Suppressor macrophage treated with lipopolysaccharide for 4 hours (primary cell): ENCODE measurements at places on chromosomes 2 and 18.

DNA sequence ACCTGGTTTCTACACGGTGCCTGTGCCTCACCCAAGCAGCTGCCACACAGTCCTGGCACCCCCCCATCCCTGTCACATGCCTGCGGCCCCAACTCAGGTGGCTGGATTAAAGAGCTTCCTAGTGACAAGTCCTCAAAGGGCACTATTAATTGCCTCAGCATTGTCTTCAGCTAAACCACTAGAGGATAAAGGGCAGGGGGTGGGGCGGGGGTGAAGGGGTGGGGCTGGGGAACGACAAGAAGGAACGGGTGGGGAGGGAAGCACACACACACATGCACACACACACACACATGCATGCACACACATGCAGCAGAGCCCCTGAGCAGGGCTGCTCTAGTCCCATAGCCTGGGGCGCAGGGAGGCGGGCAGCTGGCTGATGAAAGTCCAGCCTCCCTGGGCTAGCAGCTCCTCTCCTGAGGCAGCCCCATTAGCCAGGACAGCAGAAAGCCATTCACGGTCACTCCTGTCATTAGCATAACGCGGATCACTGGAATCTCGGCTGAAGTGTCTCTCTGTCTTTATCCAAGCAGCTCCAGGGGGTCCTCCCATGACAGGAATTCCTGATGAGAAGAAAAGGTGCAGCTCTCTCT, 7.4 kb upstream of the TEX261 start:
- DNase-seq, result no peak

DNA sequence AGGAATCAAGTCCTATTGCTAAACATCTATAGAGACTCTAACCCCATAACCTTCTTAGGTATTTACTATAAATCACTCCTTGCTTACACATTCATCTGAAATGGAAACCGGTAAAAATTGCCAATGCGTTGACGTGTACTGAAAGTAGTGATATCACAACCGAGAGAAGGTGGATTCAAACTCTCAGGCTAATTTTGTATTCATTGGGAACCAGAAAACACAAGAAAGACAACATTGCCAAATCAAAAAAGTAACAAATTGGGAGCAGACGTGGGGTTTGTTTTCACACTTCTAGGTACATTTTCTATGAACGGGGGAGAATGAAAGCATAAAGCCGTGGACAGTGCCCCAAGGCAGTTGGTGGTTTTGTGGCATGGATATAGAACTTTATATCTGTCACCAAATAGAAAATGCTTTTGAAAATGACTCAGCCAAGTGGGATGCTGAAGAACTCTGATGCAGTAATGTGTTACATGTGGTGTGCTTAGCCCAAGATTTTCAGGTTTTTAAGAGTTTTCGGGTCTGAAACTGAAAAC, 155.1 kb upstream of the RASGRP3 start:
- DNase-seq, result no peak

DNA sequence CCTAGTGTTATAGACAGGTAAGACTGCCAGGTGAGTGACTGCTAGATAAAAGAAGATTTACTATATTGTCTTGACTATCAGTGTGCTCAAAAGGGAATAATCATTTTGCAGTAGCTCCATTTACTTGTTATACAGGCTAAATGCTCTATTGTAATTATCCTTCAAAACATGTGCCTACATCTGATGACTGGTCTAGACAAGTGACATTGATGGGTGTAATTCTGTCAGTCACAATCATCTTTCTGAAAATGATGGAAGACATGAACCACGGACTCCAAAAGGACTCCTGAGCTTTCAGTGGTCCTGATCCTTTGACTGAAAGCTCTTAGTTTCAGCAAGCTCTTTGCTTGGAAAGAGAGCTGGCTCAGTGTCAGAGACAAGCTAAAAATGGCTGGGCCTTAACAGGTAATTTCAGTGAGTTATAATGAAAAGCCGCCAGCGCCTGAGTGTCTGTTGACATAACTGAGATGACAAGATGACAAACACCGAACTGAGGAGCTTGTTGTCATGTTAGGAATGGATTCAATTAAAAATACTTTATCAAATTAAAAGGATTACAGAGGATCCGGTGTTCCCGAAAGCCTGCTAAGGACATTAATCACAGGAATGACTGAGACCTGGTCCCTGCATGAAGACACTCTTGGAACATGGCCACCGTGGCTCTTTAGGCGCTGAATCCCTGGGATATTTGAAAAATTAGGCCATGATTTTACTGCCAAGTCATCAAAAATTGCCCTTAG, 141.7 kb downstream of the CMPK2 start:
- DNase-seq, result no peak

DNA sequence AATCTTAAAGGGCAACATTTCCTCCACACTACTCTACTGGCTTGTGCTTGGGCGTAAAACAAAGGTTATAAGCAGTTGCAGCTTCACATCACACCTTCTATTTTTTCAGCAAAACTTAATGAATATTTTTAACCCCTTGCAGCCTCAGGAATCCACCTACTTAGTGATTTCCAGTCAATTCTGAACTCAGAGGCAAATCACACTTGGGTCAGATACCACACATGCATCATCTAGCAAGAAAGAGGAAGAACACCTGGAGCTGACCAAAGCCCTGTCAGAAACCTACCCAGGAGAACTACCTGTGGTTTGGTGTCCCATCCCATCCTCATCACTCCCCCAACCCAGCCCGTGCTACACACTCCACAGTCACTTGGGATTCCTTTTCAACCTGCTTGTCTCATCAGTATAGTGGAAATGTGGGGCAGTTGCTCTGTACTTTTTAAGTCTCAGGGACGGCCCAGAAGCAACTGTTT, 25.5 kb downstream of the PIAS2 start:
- no peak for DNase-seq

DNA sequence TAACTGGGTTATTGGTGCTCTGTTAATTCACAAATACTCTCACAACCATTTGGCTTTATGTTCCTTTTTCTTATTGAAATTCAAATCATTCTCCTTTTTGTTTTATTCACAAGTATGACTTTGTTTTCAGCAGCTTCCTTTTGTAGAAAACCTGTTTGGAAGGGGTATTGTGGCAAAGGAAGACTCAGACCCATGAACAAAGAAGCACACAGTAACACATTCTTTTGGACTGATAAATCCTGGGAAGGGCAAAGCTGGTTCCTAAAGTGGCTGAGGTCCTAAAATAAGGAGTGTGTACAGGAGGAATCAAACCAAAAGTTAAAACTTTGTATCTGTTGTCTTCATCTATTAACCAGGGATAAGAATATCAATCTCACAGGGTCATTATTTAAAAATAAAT, 374.7 kb upstream of the FIGN start:
- DNase-seq, result no peak

DNA sequence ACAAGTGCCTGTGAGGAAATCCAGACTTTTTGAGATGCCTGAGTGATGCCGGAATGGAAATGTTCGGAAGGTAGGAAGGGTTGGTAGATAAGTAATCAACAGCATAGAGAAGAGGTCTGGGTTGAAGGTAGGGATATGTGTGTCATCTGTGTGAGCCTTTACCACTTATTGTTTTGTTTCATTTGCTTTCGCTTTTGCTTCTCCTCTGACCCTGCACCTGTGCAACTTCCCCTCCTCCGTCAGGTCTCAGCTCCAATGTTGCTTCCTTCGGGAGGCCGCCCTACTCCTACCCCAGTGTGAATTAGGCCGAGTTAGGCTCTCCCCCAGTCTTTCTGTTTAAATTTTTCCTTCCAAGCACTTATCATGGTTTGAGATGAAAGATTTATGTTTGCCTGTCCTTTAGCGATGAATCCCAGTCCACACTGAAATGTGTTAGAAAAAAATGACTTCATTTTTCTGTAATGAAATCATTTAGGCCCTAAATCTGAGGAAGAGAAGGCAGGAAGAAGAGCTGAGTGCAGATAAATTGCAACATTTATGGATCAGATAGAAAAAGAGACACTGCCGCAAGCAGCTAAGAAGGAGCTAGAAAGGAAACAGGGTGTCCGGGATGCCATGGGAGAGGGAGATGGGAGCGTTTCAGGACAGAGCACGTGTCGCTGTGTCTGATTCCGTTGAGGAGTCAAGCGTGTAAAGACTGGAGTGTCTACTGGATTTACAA, 139.6 kb upstream of the PELI1 start:
- DNase-seq, result peak; percentile 43

- peak; percentile 30 for DNase-seq
Observed at GRCh38 chr2:190996338-190996946, 17.5 kb downstream of the STAT1 start.

DNA sequence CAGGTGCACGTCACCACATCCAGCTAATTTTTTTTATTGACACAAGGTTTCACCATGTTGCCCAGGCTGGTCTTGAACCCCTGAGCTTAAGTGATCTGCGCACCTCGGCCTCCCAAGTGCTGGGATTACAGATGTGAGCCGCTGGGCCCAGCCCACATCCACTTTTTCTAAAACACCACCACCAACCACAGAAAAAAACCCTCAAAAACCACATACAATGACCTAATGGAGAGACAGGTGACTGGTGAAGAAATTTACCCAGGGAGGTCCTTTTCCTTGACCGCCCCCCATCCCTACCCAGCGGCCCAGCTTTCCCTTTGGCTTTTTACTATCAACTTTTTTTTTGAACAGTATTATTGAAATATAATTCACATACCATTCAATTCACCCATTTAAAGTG, 47.9 kb downstream of the CACNB4 start:
- no peak for DNase-seq

DNA sequence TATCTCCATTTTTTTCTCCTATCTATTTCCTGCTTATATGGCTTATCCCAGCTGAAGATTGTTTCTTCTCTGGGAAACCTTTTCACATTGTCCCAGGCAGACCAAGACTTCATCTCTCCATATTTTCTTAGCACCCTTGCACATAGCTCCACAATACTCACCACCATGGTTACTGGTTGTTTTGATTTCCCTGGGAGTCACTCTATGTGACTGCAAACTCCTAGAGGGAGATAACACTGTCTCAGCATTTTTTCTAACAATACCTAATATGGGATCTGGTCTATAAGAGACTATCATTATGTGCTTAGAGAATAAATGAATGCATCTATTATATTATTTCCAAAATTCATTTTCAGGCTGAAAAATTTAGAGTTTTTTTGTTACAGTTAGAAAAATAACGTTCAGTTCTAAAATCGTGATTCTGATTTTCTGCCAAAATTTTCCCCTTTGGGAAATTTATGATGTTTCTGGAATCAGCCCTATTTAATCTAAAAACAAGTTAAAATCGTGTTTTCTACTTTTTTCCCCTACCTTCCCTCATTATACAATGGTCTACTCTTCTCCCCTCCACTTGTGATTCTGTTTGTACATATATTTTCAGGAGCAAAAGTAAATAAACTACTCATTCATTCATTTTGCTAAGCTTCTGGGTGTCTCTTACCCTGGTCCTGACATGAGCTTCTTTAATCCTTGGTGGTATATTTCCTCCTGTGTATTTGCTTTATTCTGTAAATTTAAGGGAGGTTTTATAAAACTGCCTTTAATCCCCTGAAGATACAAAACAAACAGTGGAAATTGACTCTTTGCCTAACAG, 95.4 kb downstream of the HNMT start:
- no peak for DNase-seq

DNA sequence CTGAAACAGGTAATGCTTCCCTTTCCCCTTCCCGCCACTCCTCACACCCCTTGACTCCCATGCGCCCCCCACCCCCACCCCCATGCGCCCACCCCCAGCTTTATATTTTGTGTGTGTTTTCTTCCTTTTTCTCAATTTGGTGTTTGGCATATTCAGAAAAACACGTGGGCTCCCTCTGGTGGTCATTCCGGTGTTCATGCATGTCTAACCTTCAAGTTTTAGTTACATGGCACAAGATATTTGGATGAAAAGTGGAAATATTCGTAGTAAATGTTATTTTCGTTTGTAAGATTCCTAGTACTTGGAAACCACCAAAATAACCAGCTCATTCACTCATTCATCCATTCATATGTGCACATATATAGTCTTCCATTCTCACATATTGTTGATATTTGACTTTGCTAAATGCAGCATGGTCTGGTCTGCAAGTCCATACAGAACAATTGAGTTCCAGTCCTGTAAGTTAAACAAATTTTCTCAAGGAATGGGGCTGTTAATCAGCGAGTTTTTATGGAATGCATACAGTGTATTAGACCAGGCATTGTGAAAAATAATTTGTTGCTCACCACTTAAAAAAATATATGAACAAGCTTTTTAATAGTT, 143.6 kb upstream of the MAP3K20 start:
- DNase-seq, result peak; percentile 79

GRCh38 chr18:43367895-43368294, 90.6 kb upstream of the SYT4 start:
- DNase-seq, result no peak

- DNase-seq, result peak; percentile 58
Observed at GRCh38 chr18:12041561-12041960, 52.1 kb upstream of the ANKRD62 start.

GRCh38 chr2:164621764-164622105, 453 bp upstream of the GRB14 start:
- DNase-seq, result no peak

GRCh38 chr18:70296781-70297180, 7.9 kb downstream of the SOCS6 start:
- DNase-seq, result no peak

- no peak for DNase-seq
Observed at GRCh38 chr2:19351499-19351898, 6.9 kb downstream of the OSR1 start.

DNA sequence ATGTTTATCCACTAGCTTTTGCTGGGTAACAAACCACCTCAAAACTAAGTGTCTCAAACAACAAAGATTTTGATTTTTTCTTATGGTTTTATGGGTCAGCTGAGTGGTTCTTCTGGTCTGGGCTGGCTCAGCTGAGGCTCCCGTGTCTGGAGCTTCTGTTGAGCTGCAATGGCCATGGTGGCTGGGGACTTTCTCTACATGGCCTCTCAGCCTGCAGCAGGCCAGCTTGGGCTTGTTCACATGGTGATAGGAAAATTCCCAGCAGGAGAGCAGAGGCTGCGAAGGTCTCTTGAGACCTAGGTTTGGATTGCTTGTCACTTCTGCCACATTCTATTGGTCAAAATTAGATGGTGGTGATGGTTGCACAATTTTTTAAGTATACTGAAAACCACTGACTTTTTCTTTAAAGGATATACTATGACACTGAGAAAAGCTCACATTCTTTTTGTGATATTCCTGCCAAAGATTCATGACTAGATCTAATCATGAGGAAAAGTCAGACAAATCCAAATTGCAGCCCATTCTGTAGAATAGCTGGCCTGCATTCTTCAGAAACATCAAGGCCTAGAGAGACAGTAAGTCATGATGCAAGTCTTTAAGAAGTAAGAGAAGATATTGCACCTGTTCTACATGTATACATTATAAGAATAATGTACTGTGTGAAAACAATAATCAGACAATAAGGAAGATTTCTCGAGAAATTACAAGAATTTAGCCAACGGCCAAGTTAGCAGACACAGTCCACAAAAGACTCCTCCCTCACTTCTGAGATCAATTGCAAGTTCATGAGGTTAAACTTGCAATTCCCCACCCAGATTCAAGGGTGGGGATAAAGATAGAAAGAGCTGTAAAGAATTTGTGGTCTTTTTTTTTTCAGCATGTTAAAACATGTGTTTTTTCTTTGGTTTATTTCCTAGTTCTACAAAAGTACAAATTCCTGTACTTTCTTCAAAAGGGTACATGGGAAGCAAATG, 35.0 kb upstream of the IL1R2 start:
- no peak for DNase-seq

GRCh38 chr2:156333274-156333950, 891 bp upstream of the NR4A2 start:
- no peak for DNase-seq
